ENCODE measurements at places on chromosomes 7 and 10.

DNA sequence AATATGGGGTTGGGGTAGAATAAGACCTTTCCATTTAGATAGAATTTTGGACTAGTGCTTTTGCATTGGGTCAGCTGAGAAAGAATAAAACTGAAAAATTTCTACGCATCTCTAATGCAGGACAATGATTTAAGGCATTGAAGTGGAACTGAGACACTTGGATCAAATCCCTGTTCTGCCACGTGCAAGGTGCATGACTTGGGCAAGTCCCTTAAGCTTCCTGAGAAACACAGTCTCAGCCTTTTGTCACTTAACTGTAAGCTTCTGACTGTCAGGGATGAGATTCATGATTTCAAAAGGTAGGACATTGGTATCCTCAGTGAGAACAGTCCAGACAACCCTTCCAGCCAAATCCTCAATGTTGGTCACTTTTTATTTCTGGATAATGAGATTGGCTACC, 59.2 kb downstream of the ENTPD1 start:
- DNase-seq = no peak

DNA sequence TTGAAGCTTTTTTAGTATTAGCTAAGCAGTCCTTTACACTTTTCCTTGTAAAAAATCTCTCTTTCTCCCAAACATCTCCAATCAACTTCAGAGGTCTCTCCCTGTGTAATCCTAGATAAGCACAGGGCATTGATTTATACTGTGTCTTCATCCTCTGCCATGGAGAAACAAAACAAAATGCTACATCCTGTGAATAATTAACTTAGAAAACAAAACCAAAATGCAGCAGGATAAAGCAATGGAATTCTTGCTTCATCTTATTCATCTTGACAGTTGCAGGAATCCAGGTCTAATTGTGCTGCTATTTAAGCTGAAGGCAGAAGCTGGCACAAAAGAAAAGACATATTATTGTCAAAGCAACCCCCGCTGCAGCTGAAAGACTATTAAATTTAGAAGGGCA, 641.5 kb upstream of the SORCS1 start:
- no peak for DNase-seq

- no peak for DNase-seq
These were observed 7.2 kb downstream of the WAC start for GRCh38 chr10:28540145-28540544.

DNA sequence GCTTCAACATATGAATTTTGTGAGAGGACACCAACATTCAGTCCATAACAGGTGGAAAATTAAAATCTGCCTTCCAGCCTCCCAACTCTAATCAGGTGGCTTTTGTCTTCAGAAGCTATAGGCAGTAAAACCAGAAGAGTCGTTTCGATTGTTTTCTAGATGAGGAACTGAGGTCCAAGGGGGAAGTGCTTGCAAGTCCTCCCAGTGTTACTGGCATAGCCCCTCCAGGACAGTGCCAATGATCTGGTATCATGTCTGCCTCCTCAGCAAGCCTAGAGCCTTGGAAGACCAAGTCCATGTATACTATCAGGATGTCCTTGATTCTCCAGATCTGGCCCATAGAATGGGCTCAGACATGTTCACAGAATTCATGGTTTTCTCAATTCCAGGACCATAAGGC, 16.9 kb downstream of the CYP26A1 start:
- DNase-seq = no peak

DNA sequence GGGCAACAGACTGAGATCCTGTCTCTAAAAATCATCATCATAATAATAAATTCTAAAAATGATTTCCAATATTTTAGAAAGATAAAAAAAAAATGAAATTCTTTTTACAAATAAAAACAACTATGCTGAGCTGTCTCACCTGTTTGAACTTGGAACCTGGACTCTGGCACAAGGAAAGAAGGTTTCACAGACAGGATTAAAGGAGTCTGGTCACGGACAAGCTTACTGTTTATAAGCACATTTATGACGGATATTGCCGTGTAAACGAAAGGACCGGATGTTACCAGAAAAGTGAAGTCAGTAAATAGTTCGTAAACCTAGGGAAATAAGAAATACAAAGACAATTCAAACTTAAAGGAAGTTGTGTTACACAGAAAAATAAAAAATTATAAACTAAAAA, 70.2 kb downstream of the KIAA1549 start:
- no peak for DNase-seq

GRCh38 chr10:3412646-3413045, 240.1 kb upstream of the PITRM1 start:
- DNase-seq = no peak

- DNase-seq = no peak
These were observed 879.2 kb downstream of the LRMDA start for GRCh38 chr10:76310588-76311080.

GRCh38 chr10:13882119-13882711, 295.4 kb downstream of the PRPF18 start:
- no peak for DNase-seq

GRCh38 chr7:135718794-135719437, 9.1 kb downstream of the SLC13A4 start:
- no peak for DNase-seq

DNA sequence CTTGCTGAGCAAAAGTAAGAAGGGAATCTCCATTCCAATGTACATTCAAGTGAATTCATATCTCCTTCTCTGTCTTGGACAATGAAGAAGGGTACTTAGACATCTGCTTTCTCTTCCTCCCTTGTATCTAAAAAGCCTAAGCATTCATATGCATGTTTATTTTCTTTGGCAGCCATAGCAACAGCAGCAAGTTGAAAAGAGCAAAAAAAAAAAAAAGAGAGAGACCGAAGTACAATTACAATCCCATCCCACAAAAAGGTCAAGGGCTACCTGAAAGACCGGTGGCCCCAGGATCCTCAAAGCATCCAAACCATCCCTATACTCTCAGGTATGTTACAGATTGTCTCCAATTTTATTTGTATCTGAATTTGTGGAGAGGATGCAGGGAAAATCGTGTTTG, 4.1 kb downstream of the OR2F1 start:
- DNase-seq = no peak

DNA sequence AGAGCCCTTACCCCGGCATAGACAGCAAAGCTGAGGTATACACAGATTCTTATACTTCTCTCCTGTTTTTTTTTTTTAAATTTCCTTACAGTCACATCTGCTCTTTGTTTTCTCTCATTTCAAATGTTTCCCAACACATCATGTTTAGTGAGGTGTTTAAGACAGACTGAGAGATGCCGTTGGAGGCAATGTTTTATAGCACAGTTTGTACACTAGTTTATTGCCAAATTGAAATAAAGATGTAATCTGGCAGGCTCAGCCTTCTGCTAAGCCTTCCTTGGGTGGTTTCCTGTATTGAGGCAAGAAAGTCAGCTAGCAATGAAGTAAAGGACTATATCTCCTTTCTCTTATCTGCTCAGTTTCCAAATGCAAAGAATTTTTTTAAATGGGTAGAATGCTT, 393.4 kb downstream of the SORCS1 start:
- no peak for DNase-seq

DNA sequence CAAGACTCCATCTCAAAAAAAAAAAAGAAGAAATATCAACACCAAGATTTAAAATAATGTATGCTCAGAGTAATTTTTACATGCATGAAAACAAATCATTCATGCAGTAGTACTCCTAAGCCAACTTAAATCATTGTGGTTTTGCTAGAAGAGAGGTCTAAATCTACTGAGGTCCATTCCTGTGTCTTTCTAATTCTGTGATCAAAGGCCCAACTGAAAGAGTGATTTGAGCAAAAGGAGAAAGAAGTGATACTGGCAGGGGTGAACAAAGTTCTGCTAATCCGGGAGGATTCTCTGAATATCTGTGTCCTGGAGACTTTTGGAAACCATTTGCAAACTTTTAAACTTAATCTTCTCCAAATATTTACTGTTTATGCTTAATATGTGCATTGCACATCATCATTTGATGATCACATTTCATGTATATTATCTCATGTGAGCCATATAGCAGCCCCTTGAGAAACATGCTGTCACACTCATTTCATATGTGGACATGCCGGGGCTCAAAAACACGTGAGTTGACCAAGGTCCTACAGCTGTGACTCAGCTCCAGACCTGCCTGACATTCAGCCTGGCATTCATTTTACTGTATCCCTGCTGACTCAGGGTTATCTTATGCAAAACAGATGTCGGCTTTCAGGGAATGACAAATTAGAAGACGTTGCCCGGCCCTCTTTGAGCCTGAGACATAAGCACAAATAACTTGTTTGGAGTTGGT, 76.4 kb downstream of the FAM107B start:
- DNase-seq = no peak

Data from stimulated activated CD4-positive, alpha-beta T cell treated with anti-CD3 and anti-CD28 coated beads, TNF-alpha, amount 100 ng/mL, for 24 hours (primary cell).